H4 (cell line): ENCODE measurements at places on chromosomes 1 and 21.
A peak's percentile ranks its signal among the peaks of the same experiment; 100 is the strongest.

GRCh38 chr1:243734308-243734695 is 115.7 kb downstream of the AKT3 start:
- DNase-seq = no peak

- no peak for DNase-seq
Measured at GRCh38 chr21:42057851-42058437, 13.2 kb upstream of the UMODL1 start.

DNA sequence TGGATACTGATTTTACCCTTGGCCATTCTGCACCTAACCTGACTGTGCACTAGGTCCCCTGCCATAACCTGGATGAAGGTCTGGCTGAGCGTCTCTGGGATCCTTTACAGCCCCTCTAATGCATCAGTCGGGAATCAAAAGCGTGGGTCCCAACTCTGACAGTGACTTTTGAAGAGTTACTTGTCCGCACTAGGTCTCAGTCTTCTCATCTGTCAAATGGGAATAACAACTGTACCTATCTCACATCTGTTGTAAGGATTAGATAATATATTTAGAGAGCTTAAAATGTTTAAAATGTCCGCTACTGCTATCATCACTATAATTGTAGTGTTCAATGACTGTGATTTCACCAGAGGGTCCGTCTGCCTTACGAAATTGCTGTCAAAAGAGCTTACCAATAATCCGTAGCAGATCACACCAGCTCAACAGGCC is 746 bp downstream of the TADA1 start:
- DNase-seq = no peak

DNA sequence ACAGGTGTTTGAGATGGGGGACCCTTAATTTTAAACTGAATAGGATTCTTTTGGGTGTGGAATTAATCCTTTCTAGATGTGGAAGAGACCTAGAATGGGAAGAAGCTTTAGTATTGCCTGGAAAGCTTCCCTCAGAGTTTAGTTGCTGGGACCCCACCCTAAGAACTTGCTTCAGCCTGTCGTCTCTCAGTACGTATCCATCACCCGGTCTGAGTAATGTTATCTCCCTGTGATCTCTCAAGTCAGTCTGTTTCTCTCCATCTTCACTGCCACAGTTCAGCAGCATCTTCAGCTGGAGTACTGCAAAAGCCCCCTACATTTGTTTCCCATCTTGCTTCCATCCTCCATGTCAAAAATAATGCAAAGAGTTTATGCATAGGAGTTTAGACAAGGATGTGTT is 28.9 kb downstream of the CNST start:
- DNase-seq = no peak

DNA sequence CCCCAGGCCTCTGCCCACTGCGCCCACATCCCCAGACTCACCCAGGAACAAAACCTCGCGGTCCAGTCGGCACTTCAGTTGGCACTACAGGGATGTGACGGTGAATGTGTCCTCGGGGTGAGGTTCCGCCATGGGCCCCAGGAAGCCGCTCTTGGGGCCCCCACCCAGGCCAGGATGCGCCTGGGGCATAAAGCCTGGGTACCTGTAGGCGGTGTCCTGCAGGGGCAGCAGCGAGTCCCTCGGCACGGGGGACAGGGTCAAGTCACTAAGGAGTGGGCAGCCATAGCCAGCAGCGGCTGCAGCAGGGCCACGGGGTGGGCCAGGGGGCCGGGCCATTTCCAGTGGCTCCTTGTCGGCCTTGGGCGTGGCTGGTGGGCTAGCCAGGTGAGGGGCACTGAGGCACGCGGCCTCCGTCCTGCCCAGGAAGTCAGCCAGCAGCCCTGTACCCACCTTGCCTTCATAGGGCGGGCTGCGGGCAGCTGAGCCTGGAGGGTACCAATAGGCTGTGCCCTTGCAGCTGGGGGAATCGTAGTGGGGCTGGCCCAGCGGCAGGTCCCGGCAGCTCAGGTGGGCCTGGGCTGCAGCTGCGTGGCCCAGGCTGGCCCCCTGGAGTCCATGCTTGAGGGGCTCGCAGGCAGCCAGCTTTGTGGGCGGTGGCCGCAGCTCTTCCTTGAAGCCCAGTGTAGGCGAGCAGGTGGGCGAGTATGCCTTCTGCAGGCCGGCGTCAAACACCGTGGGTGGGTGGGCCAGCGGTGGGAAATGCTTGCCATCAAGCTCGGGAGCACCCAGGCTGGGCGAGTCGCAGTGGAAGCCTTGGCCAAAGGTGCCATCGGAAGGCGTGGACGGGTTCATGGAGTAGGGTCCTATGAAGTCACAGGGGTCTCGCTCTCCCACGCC is 56.5 kb downstream of the AHDC1 start:
- no peak for DNase-seq

GRCh38 chr1:247274605-247275256 is 18.9 kb downstream of the VN1R5 start:
- DNase-seq = no peak

DNA sequence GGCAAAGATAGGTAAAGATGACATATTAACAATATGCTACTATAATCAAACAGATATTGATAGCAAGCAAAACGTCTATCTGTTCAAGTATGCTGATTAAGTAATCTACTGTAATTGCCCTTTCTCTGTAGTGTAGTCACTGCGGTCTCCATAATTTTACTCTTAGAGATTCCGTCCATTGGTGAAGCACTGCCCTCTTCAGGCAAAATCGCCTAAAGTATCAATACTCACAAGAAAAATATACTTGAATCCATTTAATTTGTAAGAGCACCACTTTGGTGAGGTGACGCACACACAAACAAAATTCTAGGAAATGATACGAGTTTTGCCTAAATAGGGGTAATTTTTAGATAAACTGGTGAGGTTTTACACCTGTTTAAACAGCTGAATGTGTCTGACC is 434.6 kb upstream of the CHRM3 start:
- DNase-seq = peak; percentile 30

DNA sequence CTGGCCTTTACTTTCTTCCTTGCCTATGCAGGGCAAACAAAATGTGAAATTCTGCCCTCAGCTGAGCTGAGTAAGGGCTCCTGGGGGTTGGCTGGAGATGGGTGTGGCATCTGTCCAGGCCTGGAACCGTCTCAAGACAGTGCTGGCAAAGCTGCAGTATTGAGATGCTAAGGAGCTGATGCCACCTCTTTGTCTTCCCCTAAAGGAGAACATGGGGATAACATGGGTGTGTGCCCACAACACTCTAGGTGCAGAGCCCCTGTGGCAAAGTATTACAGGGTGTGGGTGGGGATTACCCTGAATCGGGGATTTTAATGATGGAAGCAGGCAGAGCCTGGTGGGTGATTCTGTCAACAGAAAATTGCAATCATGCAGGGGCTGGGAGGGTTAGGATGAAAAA is 2.5 kb upstream of the ST3GAL3 start:
- peak; percentile 44 for DNase-seq

DNA sequence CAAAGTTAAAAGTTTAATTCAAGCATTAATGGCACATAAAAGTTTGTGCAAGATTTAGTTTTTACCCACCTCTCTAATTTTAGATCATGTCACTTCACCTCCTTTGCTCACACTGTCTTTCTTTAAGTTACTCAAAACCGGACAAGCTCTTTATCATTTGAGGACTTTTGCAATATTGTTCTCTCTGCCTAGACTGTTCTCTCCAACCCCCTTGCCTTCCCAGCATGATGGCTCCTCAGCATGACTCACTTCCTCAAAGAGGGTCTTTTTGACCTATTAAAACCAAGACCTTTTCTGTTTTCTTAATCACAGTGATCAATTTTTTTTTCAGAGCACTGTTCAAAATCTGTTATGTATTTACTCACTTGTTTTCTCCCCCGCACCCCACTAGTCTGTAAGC is 61.3 kb downstream of the XKR8 start:
- no peak for DNase-seq

DNA sequence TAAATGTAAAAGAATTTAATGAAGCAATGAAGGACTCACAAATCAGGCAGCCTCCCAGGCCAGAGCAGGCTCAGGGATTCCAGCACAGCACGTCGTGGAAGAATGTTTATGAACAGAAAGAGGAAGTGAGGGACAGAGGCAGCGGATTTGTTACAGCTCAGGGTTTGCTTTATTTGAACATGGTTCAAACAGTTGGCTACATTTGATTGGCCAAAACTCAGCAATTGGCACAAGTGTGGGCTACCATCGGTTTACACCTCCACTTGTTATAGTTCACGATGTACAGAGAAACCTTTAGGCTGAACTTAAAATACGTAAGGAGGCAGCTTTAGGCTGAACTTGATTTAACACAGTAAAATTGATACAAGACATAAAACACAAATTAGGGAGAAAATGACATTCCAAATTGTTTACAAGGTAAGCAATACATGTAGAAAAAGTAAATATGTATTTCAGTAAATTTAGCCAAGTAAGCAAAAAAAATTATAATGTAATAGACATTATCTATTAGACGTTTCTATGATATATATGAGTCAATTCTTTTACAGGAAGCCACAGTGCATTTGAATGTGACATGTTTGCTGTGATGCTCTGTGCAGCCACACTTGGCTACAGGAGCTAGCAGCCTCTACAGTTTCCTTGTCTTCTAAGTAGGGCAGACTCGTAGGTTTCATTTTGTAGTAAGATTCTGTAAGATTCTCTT is 126.5 kb downstream of the ADSS2 start:
- DNase-seq = no peak

DNA sequence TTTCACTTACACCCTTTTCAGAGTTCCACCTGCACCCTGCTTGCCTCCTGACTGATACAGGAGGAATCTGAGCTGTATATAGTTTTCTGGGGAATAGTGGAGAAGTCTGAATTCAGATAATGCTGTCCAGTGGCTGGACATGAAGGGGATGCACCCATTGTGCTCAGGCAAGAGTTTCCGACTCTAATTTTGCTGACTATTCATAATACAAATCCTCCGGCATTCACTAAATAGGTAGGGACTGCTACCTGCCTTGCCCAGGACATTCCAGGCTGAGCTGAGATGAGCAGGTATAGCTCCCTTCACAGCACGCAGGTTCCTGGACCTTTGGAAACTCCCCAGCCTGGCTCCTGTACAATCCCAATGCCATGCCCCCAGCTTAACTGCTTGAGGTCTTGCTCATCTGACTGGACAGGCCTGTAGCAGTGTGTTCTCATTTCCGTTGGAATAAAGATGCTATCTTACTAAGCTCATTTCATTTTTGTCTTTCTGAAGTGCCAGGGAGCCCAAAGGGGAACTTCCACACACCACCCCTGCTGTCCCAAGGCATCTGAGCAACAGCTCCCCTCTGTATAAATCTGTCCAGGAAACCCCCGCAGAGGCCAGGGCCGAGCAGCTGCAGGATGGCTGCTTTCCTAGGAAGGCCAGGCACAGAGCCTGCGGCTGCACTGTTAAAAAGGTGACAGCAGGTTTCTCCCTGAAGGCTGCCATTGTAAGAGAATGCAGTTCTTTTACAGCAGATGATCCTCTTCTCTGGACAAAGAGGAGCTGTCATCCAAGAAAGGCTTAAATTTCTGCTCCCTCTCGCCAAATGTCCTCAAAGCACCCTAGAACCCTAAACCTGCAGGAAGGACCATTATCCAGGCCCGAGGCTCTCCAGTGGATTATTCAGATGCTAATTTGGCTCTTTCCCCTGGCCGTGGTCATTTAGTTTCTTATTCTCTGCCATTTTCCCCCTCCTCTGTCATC is 21.7 kb upstream of the VASH2 start:
- no peak for DNase-seq

GRCh38 chr21:37008724-37009123 is 2.2 kb downstream of the RIPPLY3 start:
- no peak for DNase-seq

- peak; percentile 93 for DNase-seq
Measured at GRCh38 chr1:219710529-219711194, 97.8 kb upstream of the ZC3H11B start.

GRCh38 chr21:40386294-40386911 is 460.6 kb downstream of the DSCAM start:
- no peak for DNase-seq

GRCh38 chr1:211339631-211340041 is 13.0 kb downstream of the TRAF5 start:
- DNase-seq = no peak

DNA sequence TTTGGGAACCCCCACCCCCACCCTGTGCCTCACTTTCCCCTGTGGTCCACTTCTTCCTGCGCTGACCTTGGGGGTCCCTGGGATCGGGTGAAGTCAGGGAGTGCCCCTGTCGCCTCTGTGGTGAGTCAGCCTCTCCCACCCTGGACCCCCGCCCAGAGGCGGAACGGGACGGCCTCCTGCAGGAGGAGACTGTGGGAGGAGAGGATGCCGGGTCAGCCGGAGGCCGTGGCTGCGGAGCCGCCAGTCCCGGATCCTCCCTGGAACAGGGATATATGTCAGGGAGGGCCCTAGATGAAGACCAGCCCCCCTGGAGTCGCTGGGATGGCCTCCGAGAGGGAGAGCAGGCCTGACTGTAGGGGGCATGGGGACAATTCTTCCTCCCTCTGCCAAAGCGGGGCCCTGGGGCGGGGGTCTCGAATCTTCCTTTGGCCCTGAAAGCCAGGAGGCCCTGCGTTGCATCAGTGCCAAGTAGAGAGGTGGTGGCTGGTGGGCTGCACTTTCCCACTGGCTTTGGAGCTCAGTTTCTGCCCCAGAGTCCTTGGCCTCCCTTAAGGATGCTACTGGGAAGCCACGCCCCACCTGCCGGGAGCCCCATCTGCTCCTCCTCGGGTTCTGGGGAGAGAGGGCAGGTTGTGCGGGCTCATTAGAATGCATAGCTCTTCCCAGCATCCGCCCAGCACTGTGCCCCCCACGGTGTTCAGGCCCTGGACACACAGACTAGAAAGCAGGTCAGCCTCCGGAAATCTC is 930 bp downstream of the ARHGEF10L start:
- no peak for DNase-seq

DNA sequence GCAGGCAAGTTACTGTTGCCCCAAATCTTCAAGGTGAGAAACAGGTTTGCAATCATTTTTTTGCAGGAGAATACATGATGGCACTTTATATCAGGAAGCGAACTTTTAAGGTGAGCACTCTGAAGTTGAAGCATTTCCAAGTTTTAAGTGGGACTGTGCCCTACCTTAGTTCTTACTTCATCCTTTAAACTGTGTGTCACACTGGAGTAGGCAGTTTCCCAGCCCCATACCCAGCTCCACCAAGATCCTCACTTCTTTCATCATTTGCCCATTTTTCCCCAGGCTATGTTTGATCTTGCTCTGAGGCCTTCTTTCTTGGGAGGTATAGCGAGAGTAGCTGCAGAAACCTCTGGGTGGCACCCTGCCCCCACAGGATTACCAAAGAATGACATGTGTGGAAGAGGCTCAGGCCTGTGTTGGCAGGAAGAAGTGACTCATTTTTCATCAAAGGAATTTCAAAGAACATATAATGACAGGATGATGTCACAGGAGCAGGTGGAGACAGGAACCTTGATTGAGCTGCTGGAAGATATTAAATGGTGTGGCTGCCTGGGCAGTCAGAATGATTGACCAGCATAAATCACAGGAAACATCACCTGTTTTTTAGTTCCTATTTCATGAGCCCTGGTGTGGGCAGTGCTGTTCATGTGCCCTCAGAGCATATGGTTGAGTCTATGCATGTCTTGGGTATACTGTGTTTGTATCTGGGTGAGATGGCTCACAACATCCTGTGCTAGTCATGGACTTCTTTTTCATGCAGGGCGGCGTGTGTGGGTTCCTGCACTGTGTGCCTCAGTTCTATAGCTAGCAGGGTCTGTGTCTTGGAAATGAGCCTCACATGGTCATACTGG is 20.8 kb upstream of the MACF1 start:
- DNase-seq = peak; percentile 88

- DNase-seq = no peak
Measured at GRCh38 chr1:35111106-35111505, 31.9 kb downstream of the ZMYM1 start.
